Osteocyte (in vitro differentiated cells): ENCODE measurements at places on chromosomes 1 and 21. TPM values are rescaled to one million over a fixed set of nuclear protein-coding genes. Genes with fewer than 3 reads are reported as not detected.

DNA sequence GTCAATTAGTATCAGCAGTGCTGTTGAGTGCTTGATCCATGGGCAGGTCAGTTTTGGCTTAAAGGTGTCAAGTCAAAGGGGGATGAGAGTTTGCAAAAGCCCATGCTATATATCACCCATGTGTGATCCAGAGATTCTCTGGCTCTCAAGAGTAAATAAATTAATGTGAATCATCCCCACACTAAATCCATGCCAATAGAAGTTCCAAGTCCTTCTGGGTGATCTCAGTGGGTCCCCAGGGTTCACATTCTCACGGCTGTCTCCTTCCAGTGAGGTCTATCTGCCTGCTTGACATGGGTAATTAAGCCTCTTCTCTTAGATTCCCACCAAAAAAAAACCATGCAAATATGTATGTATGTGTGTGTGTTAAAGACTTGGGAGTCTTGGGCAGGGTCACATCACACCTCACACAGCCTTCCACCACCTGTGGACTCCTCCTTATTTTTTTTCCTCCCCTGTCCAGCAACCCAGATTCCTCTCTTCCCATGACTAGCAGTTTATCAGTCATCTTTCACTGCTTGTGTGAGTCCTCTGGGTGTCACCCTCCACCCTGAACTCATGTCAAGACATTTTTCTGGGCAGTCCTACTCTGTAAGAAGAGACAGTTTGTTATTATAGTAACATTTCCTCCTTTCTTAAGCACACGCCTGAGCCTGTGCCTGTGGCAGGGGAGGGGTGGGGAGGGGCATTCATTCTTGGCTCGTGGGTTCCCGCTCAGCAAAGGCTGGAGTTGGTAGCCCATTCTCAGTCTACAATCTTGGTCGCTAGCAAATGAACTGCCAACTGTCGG lies 14.3 kb upstream of the S100A11 start:
- DNase-seq: no peak
- H3K4me1 ChIP-seq: peaks cover 27% of the 10 kb centered on the region
- peak overlapping the region; percentile 51 for H3K27ac ChIP-seq
- H3K4me3 ChIP-seq: no peak overlapping the region
- H3K36me3 ChIP-seq: no peaks in the 10 kb centered on the region
- H3K27me3 ChIP-seq: peaks cover 33% of the 10 kb centered on the region

- DNase-seq: no peak
- peaks cover 8% of the 10 kb centered on the region for H3K4me1 ChIP-seq
- no peaks in the 10 kb centered on the region for H3K27me3 ChIP-seq
- H3K4me3 ChIP-seq: no peak overlapping the region
- H3K36me3 ChIP-seq: no peaks in the 10 kb centered on the region
These were observed 173.3 kb upstream of the EDN2 start for GRCh38 chr1:41657679-41658295.

- peak; percentile 54 for DNase-seq
- no peaks in the 10 kb centered on the region for H3K36me3 ChIP-seq
- H3K27ac ChIP-seq: no peak overlapping the region
- no peaks in the 10 kb centered on the region for H3K4me1 ChIP-seq
- H3K4me3 ChIP-seq: no peak overlapping the region
- no peaks in the 10 kb centered on the region for H3K27me3 ChIP-seq
These were observed 118.2 kb upstream of the GRIK3 start for GRCh38 chr1:37152491-37152890.

GRCh38 chr1:27517301-27517700 lies 27.3 kb upstream of the WASF2 start:
- H3K27me3 ChIP-seq: no peaks in the 10 kb centered on the region
- H3K27ac ChIP-seq: no peak overlapping the region
- DNase-seq: no peak
- H3K4me3 ChIP-seq: no peak overlapping the region
- H3K4me1 ChIP-seq: peaks cover 49% of the 10 kb centered on the region

DNA sequence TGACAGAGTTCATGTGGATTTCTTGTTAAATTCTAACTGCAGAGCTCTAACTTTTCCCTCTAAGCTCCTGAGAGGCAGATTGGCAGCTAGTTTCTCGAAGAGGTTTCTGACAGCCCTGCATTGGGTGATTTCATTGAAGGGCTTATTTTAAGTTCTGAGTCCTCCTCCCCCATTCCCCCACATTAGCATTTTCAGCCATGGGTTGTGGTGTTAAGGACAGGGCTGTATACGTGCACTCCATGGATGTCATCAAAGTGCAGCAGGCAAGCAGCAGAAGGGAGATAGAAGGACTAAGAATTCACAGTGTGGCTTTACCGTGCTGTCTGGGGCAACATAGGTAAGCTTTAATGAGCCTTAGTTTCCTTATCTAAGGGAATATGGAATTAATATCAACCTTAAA lies 19.0 kb downstream of the CRYZ start:
- H3K4me3 ChIP-seq: no peak overlapping the region
- H3K36me3 ChIP-seq: no peaks in the 10 kb centered on the region
- H3K27me3 ChIP-seq: no peaks in the 10 kb centered on the region
- no peak overlapping the region for H3K27ac ChIP-seq

- peak overlapping the region; percentile 52 for H3K27ac ChIP-seq
- H3K36me3 ChIP-seq: no peaks in the 10 kb centered on the region
- H3K4me3 ChIP-seq: no peak overlapping the region
- H3K4me1 ChIP-seq: peaks cover 50% of the 10 kb centered on the region
- no peaks in the 10 kb centered on the region for H3K27me3 ChIP-seq
These were observed 145.0 kb upstream of the DUSP10 start for GRCh38 chr1:221886743-221887414.

- H3K27me3 ChIP-seq: no peaks in the 10 kb centered on the region
- peaks cover 3% of the 10 kb centered on the region for H3K36me3 ChIP-seq
- peaks cover 9% of the 10 kb centered on the region for H3K4me1 ChIP-seq
- H3K27ac ChIP-seq: peak overlapping the region; percentile 83
These were observed 5.5 kb upstream of the RNF223 start for GRCh38 chr1:1079408-1080121.

DNA sequence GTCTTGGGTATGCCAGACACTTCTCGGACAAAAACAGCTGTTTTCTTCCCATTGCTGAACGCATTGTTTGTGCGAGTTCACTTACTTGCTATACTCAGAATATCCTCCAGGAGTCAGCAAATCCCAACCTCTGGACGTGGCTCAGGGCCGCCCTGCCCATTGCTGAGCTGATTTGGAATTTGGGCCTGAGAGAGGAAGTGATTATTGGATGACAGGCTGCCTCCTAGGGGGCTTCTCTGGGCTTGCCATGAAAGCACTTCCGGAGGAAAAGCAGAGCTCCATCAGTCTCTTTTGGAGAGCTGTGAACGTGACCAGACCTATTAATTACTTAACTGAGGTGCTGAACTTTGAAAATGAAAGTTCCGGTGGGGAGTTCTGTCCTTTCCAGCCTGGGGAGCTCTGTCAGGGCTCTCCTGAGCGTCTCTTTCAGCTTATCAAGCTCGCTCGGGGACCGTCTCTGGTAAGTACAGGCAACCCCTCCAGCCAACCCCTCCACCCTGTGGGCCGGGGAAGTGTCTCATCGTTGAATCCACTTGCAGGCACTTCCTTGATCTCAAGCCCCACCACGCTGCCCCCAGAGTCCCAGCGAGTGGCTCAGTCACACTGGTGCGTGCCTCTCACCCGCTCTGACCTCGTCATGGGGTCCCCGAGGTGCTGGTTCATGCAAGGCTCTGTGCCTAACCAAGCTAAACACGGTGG lies 76.9 kb downstream of the CLIC6 start:
- peak overlapping the region; percentile 32 for H3K4me3 ChIP-seq
- H3K4me1 ChIP-seq: peaks cover 9% of the 10 kb centered on the region
- no peaks in the 10 kb centered on the region for H3K36me3 ChIP-seq
- H3K27me3 ChIP-seq: peaks cover 6% of the 10 kb centered on the region

DNA sequence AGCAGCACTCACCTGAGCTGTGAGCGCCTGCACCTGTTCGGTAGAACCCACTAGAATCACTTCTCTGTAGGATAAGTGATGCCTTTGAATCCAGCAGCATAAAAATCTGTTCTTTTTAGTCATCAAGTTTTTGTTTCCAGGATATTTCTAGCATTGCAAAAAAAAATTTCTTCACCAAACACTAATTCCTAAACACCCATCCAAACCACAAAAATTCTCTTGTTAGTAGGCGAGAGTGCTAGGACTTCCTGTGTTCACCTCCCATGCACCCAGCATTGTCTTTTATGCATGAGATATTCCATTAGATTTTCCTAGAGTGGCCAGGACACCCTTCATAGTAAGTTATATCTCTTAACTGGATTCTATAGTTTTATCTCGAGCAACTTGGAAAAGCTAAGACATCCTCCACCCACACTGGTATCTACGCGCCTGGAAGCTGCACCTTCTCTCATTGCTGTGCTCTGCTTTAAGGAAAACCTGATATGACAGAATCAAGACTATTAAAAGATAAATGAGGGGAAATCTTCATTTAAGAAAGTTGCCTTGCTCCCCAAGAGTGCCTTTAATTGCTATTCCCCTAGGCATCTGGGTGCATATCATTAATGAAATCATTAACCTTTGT lies 12.3 kb downstream of the SERTAD4 start:
- peaks cover 63% of the 10 kb centered on the region for H3K4me1 ChIP-seq
- peaks cover 42% of the 10 kb centered on the region for H3K36me3 ChIP-seq
- H3K27ac ChIP-seq: no peak overlapping the region
- H3K27me3 ChIP-seq: no peaks in the 10 kb centered on the region

DNA sequence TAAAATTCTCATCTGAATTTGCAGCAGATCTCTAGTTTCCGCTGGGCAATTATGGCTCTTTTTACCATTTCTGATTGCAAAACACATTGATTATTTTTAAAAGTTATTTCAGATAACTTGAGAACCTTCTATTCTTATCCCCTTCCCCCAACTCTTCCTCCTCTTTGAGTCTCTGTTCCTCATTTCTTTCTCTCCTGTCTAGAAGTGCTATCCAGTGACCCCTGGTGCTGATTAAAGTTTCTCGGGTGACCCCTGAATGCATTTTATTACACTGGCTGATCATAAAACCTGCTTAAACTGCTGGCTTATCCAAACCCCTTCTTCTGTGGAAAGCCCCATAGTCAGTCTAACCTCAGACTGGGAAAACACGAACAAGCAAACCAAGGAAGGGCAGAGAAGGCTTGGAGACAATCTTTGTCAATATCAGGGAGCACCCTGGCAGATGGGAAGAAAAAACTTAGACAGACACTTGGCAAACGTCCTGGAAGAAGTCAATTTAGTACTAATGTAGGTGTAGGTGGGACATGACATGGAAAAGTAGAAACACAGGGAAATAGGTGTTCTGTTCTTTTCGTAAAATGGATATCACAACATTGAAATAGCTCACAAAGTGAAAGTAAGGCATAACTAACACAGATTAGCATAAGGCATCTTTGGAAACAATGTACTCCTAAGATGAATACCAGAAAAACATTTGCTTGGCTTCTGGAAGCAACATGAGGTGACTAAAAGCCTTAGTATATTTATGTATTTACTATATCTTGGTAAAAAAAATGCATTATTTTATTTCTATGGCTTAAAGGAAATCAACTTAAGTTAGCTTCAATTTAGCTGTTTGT lies 61.4 kb downstream of the GORAB start:
- H3K36me3 ChIP-seq: peaks cover 5% of the 10 kb centered on the region
- H3K4me3 ChIP-seq: no peak overlapping the region
- no peak overlapping the region for H3K27ac ChIP-seq
- no peaks in the 10 kb centered on the region for H3K27me3 ChIP-seq

Gene KIRREL1
- total RNA-seq: 122 TPM in 2 replicates

Gene KRTAP13-2
- not detected in 2 replicates for total RNA-seq

Gene MAB21L3
- not detected in 2 replicates for total RNA-seq
